Myocyte (in vitro differentiated cells): ENCODE measurements at places on chromosomes 4 and X.

DNA sequence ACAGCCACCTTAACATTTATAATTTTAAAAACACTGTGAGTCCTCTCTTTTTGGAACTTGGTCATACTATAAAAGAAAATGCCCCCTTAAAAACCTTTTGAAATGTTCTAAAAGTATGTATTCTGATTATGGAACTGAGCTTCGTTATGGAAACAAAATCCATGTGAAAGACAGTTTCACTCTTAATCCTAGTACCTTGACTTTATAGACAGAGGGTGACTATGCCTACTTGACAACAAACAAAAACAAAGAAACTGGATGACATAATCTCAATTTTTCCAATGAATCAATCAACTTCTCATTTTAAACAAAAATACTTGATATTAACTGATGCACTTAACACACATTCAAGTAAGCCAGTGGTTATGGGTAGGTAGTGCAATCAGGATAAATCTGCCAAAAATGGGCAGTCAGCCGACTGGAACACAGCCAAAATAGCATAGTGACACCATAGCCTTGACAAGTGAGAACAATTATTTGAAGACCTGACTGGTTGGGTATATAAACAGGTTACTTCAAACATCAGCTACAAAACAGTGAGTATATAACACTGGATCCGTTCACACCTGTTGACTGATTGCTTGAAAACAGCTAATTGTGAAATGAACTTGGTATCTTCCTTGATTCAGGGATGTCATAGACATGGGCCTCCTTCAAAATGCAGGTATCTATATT, 265.5 kb downstream of the PPP3CA start:
- no peak for DNase-seq

DNA sequence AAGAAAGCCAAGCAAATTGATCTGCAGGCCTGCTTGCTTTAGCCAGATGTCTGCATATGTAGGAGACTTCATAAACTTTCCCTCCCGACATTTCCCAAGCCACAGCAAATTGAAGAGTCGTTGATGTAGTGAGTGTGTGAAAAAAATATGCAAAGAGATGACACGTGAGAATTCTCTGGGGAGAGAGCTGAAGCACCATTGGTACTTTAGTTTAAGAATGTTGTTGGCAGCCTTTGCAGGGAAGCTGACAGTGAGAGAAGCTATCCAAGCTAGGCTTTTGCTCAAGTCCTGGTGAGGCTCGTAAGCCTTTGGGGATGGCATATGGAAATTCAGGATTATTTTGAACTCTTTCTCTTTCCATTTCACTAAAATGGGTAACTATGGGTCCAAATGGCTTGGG, 87.5 kb downstream of the GLRA2 start:
- peak; percentile 21 for DNase-seq

GRCh38 chrX:129115104-129115503, 408.2 kb downstream of the SMARCA1 start:
- DNase-seq: no peak

GRCh38 chrX:56764153-56764974, 35.3 kb downstream of the NBDY start:
- peak; percentile 71 for DNase-seq

DNA sequence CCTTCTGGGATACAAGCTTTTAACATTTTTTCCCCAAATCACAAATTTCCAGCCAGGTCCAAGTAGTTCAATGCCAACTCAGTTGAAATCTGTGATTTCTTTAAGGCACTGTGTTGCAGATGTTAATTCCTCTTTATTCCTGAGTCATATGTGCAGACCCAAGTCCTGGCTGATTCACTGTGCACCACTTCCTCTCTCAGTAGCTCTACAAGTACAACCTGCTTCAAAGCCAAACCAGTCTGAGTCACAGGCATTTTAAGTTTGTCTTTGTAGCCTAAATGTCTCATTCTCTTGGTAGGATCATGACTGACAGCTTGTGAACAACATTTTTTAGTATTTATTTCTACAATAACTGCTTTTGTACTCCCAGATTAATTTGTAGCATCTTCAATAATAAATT, 165.6 kb upstream of the S100G start:
- DNase-seq: peak; percentile 53

DNA sequence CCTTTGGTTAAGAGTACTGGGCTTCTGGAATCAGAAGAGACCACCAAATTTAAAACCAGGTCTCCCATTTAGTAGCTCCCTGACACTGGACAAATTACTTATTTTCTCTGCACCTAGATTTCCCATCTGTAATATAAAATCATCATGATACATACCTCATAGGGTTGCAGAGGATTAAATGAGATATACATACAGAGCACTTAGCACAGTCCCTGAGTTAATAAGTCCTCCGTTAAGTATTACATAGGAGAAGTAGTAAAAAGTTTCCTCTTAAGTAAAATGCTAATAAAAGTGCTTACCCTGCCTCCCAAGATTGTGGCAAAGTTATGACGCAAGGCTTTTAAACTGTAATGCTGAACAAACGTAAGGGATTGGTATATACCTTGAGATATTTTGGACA, 539 bp upstream of the CHIC1 start:
- DNase-seq: no peak

DNA sequence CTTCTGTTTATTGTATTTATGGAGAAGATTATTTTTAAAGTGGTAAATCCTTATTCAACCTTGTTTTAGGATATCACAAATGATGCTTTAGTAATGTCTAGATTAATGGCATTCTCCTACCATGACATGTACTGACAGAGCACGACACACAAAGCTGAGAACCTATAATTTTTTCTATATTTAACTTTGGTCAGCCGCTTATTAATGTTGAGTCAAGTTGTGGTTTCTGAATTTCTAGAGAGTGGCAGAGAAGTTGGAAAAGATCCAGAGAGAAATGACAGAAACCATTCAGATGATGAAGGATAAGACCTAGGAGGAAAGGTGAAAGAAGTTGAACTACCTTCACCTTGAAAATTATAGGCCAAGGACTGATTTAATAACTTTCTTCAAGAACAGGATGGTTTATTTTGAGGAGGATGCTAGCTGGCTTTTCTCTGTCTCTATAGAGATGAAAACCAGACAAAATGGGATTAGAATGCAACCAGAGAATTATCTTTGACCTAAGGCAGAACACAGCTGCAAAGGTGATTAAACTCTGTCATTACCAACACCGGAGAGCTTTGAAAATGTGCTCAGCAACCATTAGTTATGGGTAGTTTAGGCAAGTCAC, 62.6 kb upstream of the TSPAN5 start:
- peak; percentile 73 for DNase-seq

GRCh38 chr4:10144966-10145365, 28.4 kb upstream of the WDR1 start:
- no peak for DNase-seq

DNA sequence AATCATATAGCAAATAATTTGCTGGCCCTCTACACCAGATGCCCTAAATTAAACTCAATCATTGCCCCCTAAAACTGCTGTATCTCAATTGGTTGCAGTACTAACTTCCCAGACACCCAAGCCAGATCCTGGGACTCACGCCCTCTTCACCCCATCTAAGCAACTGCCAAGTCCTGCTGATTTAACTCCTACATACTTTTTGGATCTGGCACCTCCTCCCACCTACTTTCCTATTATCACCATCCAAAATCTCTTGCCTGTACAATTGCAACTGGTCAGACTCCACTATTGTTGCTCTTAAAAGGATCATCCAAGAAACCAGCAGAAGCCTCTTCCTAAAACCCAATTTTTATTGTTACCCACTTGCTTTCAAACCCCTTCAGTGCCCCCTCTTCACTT, 4.7 kb upstream of the HSD17B10 start:
- DNase-seq: no peak

DNA sequence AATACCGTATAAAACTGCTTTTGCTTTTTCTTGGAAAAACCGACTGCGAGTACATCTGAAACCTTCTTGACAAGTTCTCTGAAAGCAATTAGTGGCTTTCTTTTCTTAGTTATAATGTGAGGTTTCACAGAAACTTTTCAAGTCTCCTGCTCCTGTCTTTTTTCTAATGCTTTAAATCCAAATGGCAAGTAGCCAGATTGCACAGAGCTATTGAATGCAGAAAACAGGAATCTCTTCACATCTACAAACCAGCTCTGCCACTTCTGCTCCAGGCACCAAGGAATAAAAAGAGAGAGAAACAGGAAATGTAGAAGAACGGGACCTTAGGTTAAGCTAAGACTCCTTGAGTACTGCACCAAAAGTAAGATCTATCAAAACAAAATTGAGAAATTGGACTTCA, 267.3 kb upstream of the TET2 start:
- no peak for DNase-seq

DNA sequence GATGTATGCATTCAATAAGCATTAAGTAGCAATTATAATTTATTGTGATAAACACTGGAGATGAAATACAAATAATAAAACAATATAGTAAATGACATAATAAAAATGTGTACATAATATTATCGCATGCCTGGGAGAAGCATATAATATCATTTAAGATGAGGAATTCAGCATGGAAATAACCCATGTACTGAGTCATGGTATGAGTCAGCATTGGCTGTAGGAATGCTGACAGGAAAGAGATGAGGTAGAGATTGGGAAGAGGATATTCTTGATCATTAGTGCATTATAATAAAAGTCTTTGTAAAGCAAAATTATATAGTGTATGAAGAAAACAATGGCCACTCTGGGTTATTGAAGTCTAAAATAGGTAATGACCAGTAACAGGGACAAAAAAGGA, 82.8 kb downstream of the MAGEB10 start:
- peak; percentile 0 for DNase-seq

GRCh38 chr4:153004081-153004850, 68.1 kb downstream of the FHDC1 start:
- DNase-seq: no peak

- no peak for DNase-seq
Measured at GRCh38 chr4:184344899-184345572, 127.4 kb upstream of the ENPP6 start.

DNA sequence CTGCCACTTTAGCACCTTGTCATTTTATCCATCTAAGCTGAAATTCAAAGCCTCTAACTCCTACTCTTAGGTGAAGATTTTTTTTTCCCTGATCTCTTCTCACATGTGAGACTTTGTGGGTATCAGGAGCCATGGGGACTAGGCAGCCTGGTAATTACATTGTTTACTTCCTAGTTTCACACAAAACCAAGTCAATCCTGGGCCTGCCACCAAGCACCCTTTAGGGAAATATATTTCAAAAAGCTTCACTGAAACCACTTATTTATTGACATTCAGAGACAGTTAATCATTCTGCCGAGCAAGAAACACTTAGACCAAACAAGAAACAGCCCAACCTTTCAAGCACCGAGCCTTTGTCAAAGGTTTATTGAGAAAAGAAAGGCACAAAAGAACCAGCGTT, 200.0 kb downstream of the RELL1 start:
- no peak for DNase-seq

GRCh38 chr4:186554914-186555827, at the start of gene MTNR1A:
TSS of gene MTNR1A (minus strand) at chr4:186555567. CDS start at chr4:186555365, 202 bp downstream.
- no peak for DNase-seq

DNA sequence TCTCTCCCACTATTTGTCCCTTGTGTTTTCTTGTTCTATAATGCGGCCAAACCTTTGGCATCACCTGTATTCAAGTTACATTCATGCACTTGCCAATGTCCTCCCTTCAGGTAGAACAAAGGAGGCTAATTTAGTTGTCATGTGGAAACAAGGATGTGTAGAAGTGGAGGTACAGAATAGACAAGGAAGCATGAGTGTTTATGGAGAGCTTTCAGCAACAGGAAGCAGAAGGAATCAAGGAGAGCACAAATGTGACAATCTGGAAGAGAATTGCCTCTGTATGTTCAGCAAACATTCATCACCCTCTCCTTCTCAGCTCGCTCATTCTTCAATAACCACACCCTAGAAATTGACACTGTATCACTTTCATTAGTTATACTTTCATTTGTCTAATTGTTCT, 103.4 kb downstream of the SLC7A11 start:
- no peak for DNase-seq

- DNase-seq: no peak
Measured at GRCh38 chr4:68950033-68950432, 1.6 kb downstream of the UGT2A3 start.

DNA sequence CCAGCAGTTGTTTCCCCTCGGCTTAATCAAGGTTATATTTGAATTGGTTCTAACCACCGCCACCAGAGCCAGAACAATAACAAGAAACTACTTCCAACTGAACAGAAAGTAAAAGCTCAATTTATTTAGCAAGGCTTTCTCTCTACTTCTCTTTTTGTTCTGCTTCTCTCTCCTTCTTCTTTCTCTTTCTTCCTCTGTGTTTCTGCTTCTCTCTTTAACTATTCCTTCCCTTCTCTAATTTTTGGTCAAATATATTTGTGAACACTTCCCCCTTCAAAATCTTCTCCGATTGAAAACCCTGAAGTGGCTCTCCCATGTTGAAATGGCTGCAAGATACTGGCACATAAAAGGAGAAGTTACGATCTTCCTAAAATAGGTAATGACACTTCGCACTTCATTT, 1195.9 kb upstream of the PRKX start:
- DNase-seq: no peak
